Stimulated activated CD8-positive, alpha-beta memory T cell treated with anti-CD3 and anti-CD28 coated beads, Interleukin-4, amount 100 ng/mL, for 4 hours (primary cell): ENCODE measurements at places on chromosomes 13 and 19.

- DNase-seq: no peak
Observed at GRCh38 chr19:51810223-51810622, 15.3 kb downstream of the FPR3 start.

- DNase-seq: no peak
Observed at GRCh38 chr13:99347335-99347878, 40.2 kb upstream of the GPR183 start.

- DNase-seq: peak; percentile 100
Observed at GRCh38 chr19:44891016-44891882, at the start of gene TOMM40. Gene TOMM40 (plus strand): TSS chr19:44891254. CDS start chr19:44891416, 162 bp downstream.

GRCh38 chr13:97574926-97575325 is 141.0 kb downstream of the RAP2A start:
- no peak for DNase-seq

GRCh38 chr19:49801966-49802661 is 11.0 kb downstream of the FUZ start:
- no peak for DNase-seq

DNA sequence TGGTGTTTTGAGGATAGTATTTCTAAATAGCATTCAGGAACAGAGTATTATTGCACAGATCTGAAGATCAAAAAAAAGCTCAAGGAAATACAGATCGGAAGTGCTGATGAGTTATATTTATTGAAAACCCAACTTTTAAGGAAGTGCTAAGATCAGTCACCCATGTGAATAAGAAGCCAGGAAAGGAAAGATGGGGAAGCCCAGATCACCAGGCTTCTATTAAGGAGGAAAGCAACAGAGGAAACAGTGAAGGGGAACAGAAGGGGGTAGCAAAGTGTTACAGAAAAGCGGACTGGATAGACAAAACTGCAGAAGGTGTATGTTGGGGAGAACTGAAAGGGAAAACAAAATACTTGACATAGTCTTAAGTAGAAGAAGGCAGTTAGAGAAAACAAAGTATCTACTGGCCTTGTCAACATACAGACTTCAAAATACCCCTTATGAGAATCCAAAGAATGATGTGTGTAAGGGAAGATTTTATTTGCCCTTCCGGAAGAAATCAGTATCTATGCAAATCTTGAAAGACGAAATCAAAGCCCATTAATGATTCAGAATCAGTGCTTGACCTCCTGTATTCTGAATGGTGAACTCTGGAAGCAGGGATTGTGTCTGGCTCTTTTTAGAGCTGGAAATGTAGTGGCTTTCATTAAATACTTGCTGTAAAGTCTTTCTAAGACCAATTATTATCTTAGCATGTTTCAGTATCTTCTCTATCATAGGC is 12.1 kb downstream of the UFM1 start:
- DNase-seq: no peak

DNA sequence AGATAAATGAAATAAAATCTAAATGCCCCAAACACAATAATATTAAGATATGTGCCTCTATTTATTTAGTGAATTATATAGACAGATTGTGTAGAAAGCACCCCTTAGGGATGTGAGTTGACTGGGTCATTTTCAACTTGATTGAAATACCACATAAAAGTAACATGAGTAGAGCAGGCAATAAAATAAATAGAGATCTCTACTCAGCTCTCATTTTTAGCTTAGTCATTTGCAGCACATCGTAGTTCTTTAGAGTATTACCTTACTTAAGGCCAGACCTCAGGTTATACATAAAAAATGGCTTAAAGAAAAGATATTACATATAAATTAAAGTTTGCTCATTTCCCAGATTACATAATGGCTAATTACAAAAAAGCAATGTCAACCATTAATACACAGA is 1525.6 kb upstream of the PRR20A start:
- no peak for DNase-seq

DNA sequence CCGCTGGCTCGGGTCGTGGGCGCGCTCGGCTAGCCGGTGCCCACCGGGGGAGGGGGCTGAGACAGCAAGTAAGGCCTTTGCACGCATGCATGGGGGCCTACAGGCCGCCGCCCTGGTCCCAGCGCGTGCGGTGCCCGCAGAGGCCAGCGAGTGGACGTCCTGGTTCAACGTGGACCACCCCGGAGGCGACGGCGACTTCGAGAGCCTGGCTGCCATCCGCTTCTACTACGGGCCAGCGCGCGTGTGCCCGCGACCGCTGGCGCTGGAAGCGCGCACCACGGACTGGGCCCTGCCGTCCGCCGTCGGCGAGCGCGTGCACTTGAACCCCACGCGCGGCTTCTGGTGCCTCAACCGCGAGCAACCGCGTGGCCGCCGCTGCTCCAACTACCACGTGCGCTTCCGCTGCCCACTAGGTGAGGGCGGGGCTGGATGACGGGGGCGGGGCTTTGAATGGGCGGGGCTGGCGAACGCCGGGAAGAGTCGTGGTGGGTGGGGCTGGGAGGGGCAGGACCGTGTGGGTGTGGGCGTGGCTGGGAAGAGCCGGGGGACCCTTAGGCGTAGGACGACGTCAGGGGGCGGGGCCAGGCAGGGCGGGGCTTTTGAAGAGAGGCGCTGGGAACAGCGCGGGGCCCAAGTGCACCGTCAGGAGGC is 2.1 kb downstream of the CILP2 start:
- DNase-seq: peak; percentile 42

GRCh38 chr19:46726971-46727501 is 10.1 kb upstream of the PRKD2 start:
- no peak for DNase-seq

DNA sequence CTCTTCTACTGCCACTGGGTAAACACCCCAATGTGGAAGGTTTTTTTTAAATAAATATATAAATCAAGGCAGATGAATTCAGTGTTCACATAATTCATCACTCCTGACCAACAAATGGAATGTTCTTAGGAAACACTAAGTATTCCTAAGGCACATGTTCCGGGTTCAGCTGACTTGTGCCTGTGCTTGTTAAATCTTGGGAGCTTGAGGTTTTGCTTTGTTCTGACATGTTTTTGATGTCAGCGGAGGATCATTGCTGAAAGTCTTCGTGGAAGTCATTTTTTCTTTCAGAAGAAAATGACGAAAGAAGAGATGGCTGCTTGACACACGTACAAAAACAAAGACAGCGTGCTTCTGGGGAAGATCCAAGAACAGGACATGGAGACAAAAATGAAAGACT is 185.8 kb downstream of the MZT1 start:
- no peak for DNase-seq

GRCh38 chr13:59064042-59064441 is 1099.7 kb downstream of the DIAPH3 start:
- no peak for DNase-seq

- no peak for DNase-seq
Observed at GRCh38 chr13:98563071-98563470, 13.8 kb downstream of the STK24 start.

DNA sequence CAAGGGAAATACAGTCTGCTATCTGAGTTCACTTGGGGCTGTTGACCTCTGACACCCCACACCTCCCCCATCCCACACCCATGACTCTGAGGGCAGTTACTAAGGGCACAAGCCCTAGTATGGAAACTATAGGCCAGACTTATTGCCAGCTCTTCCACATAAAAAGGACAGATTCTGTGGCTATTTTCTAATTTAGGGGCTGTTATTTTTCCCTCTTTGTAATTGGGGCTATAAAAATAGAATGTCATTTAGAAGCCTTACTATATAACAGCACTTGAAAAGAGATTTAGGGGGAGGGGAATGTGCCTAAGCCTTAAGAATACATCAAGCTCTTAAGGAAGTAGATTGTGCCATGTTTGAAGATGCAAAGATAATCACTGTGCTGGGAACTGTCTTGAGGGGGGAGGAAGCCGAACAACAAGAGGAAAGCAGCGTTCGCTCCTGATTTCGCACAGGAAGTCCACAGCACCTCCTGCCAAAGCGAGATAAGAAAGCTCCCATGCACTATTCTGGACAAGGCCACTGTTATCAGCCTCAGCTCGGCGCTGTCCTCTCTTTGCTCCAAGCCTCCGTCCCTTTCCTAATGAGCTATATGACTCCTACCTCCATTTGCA is 86.6 kb downstream of the FLT1 start:
- DNase-seq: no peak

- DNase-seq: no peak
Observed at GRCh38 chr13:32035716-32036115, 4.1 kb downstream of the FRY start.

DNA sequence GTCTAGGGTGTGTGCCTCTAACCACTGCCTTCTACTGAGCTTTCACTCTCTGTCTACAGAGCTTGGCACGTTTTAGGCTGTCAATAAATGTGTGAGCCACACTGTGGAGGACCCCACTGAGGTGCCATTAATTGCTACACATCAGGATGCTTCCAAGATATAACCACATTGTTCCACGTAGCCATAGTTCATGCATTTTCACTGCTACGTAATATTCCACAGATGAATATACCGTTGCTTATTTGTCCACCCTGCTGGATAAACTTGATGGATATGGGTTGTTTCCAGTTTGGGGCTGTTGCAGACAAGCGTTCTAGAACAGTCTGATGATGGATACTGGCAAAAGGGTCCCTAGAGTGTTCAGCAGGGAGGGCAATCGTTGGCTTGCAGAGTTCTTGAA is 11.3 kb upstream of the NUMBL start:
- DNase-seq: no peak

DNA sequence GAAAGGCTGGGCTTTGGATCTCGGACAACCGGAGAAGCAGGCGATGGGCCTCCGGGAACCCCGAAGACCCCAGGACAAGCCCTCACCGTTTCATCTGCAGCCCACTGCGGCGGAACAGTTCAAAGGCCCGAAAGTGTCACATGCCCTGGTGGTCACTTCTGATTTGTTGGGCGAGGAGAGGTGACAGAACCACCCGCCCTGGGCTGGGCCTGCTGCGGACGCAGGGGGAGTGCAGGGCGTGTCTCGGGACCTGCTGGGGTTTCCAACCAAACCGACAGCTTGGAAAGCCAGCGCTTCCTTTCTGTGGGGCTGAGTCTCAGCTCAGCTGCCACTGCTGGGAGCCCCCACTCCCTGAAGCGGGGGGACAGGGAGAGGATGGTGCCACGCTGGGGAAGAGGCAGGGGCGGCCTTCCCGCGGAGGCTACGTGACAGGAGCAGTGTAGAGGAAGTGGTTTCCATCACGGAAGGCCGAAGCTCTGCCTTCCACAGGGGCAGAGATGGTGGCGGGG is 22.8 kb upstream of the ZBTB7A start:
- no peak for DNase-seq

GRCh38 chr13:113121928-113122471 is 599 bp upstream of the F10 start:
- no peak for DNase-seq

DNA sequence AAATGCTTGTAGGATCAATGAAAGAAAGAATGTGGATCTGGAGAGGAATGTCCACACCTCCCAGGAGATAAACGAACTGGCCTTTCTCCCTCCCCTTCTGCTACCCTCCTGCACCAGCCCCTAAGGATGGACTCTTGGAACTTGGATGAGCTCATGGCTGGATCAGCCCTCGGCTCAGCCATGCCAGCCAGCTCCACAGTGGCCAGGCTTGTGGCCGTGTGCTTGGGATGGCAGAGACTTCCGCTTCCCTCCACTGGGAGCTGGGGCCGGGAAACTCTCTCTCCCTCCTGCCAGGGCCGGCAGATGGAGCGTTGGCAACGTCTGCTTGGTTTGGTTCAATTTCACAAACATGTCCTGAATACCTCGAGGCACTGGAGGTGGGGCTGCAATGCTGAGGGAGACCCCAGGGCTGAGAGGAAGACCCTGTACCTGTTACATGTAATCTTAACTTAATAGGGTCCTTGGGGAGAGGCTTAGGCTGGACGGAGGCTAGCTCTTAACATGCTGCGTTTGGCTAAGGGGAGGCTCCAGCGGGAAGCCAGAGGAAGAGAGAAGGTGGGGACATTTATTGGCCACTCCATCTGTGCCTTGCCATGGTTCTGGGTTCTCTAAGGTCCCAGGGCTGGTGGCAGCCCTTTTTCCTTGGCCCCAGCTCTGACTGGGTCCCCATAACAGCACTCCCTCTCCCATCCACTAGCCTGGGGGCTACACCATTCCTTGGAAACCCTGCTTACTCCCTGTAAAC is 152.5 kb downstream of the IER2 start:
- DNase-seq: no peak

GRCh38 chr19:31500197-31500830 is 151.1 kb upstream of the TSHZ3 start:
- no peak for DNase-seq

DNA sequence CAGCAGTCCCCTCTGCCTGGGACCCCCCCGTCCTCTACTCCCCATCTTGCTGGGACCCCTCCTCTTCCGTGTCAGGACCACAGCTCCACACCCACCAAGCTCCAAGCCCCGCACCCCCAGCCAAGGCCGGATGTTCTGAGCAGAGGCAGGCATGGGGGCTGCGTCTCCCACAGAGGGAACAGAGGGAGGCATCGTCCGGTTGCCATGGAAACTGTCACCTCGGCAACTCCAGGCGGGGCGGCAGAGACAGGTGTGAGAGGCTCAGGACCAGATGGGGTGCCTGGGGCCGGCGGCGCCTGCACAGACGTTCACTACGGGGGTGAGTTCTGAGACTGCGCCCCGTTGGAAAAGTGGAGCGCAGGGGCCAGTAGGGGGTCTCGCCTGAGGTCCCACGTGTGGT is 5.4 kb downstream of the RNU6-9 start:
- no peak for DNase-seq

DNA sequence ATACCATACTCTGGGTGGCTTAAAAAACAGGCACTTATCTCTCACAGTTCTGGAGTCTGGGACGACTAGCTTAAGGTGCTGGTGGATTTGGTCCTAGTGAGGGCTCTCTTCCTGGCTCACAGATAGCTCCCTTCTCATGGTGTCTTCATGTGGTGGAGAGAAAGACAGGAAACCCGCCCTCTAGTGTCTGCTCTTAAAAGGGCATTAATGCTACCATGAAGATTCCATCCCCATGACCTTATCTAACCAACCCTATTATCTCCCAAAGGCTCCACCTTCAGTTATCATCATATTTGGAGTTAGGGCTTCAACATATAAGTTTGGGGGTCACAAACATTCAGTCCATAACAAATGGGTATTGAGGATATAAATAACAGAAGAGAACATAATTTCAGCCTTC is 139.4 kb downstream of the HS6ST3 start:
- DNase-seq: no peak

DNA sequence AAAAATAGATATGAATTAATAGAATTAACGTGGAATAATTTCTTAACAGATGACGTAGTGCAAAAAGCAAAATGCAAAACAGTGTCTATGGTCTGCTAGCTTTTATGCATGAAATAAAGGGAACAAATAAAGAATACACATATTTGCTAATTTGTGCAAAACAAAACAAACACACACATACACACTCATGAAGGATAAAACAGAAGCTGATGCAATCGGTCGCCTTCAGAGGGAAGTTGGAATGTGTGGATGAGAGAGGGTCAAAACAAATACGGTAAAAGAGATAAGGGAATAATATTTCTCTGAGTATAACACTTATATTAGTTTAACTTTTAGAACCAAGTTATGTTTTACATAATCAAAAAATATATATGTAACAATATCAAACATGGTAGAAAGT is 1160.9 kb upstream of the PCDH9 start:
- DNase-seq: no peak

- DNase-seq: no peak
Observed at GRCh38 chr19:12287958-12288500, 6.7 kb downstream of the ZNF44 start.
